Stimulated activated CD4-positive, alpha-beta T cell treated with anti-CD3 and anti-CD28 coated beads, Interleukin-4, amount 100 ng/mL, for 4 hours (primary cell): ENCODE measurements at places on chromosomes 3 and 15.

DNA sequence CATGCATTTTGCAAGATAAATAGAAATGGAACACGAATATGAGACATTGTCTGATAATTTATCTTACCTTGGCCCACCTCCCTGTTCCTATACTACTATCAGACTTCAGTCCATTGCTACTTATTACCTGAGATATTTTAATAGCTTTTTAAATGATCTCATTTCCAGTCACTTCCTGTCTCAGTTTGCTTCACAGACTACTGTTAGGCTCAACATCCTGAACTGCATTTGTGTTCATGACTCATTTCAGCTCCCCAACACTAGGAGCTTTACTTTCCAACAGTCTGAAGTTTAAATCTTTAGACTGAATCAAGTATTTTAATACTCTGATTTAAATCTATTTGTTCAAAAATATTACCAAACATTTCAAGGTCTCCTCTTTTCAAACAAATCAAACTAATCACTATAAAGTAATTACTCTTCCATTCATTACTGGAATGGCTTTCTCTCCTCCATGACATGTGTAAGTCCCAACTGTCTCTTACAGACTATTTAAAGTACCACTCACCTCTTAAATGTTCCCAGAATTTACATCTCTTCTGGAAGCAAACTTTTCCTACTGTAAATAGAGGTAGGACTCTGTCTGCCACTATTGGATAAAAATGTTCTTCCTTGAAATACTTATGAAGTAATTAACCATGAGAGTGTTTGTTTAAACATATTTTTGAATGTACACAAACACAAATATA lies 1277.6 kb downstream of the ZPLD1 start:
- DNase-seq: no peak

DNA sequence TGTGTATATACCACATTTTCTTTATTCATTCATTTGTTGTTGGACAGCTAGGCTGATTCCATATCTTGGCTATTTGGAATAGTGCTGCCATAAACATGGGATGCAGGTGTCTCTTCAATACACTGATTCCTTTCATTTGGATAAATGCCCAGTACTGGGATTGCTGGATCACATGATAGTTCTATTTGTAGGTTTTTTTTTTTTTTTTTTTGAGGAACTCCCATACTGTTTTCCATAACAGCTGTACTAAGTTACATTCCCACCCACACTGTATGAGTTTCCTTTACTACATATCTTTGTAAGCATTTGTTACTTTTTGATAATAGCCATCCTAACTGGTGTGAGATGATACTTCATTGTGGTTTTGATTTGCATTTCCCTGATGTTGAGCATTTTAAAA lies 437.7 kb downstream of the DIPK2A start:
- no peak for DNase-seq

DNA sequence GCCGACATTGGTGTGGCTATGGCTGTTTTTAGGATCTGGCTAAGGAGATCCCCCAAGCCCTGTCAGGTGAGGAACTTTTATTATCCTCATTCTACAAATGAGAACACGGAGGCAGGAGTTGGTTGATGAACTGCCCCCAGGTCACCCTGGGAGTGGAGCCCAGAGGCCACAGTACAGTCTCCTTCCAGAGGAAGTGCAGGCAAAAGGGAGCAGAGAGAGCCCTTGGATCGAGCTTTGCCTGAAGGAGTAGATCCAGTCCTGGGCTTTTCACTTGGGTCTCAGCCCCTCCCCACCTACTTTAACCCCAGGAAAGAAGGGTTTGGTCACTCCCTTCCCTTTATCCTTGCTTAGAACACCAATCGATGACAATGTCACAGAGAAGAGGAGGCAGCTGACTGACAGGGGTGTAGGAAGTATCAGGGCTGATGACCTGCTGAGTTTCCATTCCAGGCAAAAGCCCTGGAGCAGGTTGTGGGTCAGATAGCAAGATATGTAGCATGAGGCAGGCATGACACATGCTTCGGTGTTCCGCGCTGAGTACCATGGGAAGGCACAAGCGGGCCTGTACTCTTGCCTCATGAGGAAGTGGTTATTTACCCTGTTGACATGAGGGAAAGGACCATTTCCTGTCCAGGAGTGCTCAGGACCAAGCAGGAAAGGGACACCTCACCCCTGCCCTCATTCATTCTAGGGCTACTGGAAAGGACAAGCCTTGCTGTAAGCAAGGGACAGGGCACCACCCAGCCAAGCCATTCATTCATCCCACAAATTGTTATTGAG lies 5.8 kb upstream of the PLA2G4D start:
- no peak for DNase-seq

GRCh38 chr3:183637106-183637486 lies 1.7 kb downstream of the KLHL24 start:
- DNase-seq: no peak

- no peak for DNase-seq
Observed at GRCh38 chr15:63982381-63982854, 63.9 kb downstream of the DAPK2 start.

- DNase-seq: no peak
Observed at GRCh38 chr15:92123962-92124656, 269.6 kb upstream of the ST8SIA2 start.

- DNase-seq: no peak
Observed at GRCh38 chr3:158103081-158103886, 2.9 kb downstream of the SHOX2 start.

GRCh38 chr3:114218578-114219185 lies 18.7 kb downstream of the ZNF80 start:
- DNase-seq: no peak

DNA sequence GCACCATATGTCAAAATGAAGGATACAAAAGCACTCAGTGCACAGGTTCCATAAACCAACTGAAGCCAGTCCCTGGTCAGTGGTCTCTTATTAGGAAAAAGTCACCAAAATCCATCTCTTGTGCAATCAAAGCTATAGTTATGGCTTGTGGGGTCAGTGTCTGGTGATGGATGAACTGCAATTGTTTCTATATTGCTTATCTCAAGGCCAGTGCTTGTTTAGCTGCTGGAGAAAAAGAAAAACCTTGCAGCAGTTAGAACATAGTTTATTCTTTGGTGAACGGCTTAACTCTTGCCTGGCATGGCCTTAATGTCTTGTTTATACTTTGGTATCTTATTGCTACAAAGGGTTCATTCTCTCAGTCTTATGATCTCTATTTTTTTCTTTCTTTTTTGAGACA lies 2.9 kb upstream of the UQCRC1 start:
- no peak for DNase-seq

DNA sequence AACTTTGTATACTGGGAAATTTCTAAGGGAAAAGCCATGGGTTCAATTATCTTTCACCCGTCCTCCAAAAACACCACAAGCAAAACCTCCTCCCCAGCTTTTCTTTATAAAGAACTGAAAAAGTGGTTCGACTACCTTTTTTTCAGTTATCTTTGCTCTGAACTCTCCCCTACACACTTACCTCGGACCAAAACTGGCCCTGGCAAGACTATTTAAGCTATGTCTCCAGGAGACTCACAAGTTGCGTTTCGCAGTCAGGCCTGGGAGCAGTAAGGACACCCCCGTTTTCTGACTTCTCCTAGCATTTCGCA lies 645 bp downstream of the COPS2 start:
- no peak for DNase-seq

DNA sequence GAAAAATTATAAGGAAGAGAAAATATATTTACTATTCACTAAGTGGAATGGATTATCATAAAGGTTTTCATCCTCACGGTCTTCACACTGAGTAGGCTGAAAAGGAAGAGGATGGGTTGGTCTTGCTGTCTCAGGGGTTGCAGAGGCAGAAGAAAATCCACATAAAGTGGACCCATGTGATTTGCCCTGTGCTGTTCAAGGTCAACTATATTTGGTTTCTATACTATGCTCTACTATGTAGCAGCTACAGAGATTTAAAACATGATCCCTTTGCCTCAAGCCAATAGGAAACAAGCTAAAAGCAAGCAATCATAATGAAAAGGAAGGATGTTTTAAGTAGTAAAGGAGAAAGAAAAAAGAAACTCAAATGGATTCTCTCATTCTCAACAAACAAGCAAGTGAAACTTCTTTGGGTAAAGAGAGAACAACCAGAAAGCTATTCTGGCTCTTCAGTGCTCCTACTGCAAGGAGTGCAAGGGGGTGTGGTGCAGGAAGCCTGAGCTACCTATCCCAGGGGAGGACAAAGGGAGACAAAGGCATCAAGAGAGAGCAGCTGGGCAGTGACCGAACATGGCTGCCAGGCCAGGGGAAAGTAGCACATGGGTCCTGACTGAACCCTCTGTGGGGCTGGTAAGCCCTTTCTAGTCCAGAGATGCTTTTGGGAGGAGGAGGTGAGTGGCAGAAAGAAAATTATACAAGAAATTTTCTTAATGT lies 35.9 kb downstream of the SFMBT1 start:
- DNase-seq: no peak
